Activated T-helper 9 cell treated with anti-CD3 and anti-CD28 coated beads, Interleukin-2, amount 50 U/mL, for 16 hours (primary cell): ENCODE measurements at places on chromosomes 7 and 10.

GRCh38 chr7:104264285-104264684, 56.5 kb upstream of the ORC5 start:
- no peak for DNase-seq

- DNase-seq = no peak
Measured at GRCh38 chr10:17644485-17644943, 563 bp downstream of the STAM start.

DNA sequence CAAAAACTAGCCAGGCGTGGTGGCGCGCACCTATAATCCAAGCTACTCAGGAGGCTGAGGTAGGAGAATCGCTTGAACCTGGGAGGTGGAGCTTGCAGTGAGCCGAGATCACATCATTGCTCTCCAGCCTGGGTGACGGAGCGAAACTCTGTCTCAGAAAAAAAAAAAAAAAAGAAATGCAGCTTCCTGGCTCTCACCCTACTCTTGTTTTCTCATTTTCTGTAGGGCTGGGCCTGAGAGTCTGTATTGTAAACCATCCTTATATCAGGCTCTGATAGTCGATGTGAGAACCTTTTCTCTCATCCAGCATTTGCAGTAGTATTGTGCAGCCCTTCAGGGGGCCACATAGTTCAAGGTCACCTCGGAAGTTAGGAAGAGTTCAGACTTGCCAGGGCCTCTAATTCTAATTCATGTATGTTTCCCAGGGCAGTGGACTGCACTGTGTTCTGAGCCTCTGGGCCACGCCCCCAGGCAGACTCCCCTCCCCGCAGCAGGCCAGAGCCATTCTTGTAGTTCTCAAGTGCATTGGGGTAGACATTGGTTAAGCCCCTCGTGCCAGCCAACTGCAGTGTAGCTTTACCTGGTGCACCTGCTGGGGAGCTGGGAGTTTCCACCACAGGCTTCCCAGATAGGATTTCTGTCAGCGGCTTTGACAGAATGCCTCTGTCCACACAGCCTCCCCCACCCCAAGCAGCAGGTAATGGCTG, 38.3 kb upstream of the PDCD4 start:
- DNase-seq = no peak

GRCh38 chr7:106291247-106291646, 6.5 kb upstream of the NAMPT start:
- DNase-seq = no peak

DNA sequence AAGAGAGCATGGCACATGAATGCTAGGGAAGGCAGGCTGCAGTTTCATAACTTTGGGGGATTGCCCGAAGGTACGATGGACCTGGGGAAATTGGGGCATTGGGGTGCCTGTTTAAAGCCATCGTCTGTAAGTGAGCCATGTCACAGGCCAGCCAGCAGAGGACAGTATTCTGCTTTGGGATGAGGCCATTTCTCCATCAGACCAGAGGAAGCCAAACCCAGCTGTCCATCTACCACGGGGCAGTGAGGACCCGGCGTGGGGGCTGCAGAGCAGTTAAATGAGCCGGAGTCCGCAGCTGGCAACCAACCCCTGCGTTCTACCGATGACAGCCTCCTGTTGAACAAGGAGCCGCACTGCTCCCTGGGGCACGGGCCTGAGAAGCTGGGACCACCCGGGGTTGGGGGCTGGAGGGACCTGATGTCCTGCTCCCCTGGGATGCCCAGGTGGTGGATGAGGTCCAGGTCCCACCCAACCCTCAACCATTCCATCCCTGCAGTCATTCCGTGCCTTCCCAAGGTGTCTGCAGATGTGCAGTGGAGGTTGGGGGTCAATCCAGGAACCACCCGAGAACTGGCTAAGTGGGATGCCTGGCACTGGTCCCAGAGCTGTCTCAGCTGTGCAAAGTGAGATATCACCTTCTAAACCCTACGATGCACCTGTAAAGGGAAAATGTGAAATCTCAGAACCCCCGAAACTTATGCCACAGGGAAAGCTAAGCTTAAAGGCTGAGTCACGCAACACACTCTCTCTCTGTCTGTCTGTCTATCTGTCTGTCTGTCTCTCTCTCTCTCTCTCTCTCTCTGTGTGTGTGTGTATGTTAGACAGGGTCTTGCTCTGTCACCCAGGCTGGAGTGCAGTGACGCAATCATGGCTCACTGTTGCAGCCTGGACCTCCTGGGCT, 12.1 kb upstream of the RHBDD2 start:
- DNase-seq = peak; percentile 9

GRCh38 chr7:99473315-99473596, 566 bp downstream of the ZNF789 start:
- DNase-seq = no peak

GRCh38 chr7:116166156-116166555, 44.2 kb upstream of the TES start:
- DNase-seq = no peak

GRCh38 chr7:136179851-136180721, 202.9 kb upstream of the MTPN start:
- DNase-seq = no peak

DNA sequence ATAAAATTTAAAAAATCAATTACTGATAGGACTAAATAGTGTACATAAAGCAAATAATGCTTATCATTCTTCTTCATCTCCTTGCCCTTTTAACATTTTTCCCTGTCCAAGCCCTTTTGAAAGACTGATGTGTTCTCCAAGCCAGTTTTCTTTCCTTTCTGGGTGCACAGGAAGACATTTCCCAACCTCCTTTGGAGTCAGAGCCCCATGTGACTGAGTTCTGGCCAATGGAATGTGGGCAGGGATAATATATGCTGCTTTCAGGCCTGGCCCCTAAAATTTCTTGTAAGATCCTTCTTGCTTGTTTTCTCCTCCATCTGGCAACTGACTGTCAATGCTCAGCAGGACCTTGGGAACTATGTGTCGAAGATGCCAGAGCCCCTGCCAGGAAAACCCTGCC, 197.5 kb downstream of the EMX2 start:
- DNase-seq = no peak

DNA sequence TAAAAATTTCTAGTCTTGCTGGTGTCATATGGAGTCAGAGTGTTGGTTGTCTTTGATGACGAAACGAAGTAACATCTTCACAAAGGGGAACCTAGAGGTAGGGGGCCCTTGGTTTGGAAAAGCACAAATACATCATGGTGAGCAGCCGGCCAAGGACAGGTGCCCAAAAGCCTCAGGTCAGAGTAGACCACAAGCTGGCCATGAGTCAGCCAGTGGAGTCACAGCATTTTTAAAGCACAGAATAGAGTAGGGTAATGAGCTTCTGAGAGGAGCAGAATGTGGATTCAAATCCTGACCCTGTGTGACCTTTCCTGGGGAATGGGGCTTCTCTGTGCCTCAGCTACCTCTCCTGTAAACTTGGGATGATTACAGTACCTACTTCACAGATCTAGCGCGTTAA, 5.3 kb downstream of the CAMK2B start:
- no peak for DNase-seq

DNA sequence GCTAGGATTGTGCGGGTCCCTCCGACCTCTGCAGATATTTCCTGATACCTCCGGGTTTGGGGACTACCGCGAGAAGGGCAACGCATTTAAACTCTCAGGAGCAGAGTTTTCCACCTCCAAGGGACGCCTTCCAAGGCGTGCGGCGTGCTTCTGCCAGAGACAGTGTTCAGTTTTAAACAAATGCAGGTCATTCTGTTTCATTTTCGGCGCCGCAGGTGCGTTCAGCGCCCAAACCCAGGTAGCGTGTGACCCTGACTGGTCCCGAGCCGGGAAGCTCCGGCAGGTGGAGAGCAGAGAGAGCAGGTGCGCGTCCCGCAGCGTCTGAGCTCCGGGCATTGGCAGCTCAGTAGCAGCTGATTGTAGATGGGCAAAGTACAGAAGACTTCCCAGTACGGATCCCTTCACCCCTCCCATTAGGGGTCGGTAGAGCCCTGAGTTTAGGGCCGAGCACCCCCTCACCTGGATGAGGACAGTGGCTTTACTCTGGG, 1.4 kb upstream of the CYP26A1 start:
- DNase-seq = no peak
